SK-N-SH (cell line): ENCODE measurements at places on chromosomes 2 and 18.

DNA sequence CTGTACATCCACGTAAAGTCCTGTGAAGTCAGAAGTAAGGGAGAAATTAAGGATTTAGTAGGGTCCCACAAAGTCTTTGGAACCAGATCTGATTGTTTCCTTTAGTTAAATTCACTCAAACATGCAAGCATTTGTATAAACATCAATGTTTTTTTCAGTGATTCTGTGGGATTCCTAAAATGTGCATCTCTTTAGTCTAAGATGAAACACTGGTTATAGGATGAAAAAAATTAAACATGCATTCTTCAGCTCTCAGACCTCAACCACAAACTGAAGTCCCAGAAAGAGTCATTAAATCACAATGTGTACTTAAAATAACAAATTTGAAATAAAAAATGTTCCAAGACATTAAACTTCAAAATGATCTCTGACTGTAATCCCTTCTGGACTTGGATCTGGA, 76.5 kb upstream of the APCDD1 start:
- DNase-seq, result no peak

DNA sequence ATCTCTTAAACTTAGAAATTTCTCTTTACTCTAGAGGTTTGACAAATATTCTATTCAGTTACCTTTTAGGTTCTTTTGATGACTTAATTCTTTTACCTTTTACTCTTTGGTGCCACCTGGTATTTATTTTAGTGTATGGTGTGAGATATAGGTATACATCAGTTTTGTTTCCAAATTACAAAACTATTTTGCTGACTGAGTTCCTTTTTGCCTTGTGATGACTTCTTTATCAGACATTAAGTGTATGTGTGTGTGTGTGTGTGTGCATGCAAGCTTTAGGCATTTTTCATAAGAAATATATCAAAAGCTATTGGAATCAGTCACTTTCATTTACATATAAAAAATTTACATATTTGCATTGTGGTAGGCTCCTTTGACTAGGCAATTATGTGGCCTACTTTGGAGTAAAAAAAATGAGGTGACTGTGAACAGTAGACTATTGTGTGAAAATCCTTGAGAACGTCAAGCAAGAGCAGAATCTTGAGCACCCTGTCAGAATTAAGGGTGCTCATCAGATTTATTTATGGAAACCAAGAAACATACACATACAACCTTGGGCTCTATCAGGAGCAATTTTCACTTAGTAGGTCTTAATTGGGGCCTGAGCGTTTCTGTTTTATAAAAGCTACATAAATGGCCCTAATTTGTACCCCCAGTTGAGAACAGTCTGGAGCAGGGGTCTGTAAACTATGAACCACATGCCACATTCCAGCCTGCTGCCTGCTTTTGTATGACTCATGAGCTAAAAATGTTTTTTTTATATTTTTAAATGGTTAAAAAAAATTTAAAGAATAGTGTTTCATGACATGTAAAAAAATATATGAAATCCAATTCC, 415.9 kb downstream of the SLC4A3 start:
- DNase-seq, result no peak

GRCh38 chr18:79912409-79912991, 39.0 kb downstream of the SLC66A2 start:
- no peak for DNase-seq

DNA sequence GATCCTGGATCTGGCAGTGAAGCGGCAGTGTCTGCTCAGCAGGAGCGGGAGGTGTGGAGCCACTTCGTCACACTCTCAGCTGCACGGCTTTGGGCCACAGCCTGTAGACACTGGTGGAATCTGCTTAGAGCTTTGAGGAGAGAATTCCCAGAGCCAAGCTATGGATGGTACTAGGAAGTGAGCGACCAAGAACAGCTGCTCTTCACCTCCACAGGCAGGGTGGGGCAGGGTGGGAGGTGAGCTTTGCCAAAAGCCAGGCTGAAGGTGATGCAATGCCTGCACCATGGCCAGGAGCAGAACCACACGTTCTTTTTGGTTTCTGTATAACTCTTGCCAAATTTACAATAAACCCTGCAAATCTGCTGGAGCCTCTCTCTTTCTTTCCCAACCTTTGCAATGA, 226.1 kb downstream of the ANKRD30B start:
- no peak for DNase-seq

DNA sequence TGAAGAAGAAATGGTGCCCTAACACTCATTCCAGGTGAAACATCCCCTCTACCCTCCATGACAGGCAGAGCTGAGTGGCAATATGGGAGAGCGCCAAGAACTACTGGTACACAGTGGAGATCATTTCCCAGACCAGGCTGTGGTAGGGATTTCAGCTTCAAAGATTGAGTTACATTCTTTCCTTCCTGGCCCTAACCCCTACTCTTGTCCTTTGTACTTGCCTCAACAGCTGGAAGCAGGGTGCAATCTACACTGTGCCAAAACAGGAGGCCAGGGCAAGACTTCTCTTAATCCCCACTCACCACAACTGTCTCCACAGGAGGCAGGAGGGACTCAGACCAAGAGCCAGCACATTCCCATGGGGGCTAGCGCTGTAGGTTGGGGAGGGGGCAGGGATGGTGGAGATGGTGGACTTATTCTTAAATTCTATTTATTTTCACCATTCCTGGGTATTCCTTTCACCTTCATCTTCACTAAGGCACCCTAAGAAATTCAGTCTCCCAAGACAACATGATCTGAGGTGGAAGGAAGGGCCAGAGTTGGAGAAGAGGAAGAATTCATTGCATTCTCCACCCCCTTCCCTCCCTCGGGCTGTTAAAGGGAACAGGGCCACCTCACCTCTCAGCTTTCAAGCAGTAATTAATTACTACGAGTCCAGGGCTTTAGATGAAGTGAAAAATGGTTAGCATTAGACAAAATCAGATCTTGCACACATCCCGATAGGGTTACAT, 65.9 kb downstream of the AAK1 start:
- DNase-seq, result no peak

GRCh38 chr2:99928470-99929053, 213.8 kb downstream of the AFF3 start:
- no peak for DNase-seq

- DNase-seq, result no peak
Measured at GRCh38 chr2:139925903-139926302, 1145.7 kb upstream of the NXPH2 start.
